ENCODE measurements at places on chromosomes 3 and 15. TPM values are rescaled to one million over a fixed set of nuclear protein-coding genes. Genes with fewer than 3 reads are reported as not detected.

The MOBP gene
- not detected for total RNA-seq

The POLR2M gene
- total RNA-seq = 544 TPM

The CCR5 gene
- not detected for total RNA-seq

The TMEM89 gene
- total RNA-seq = not detected

The PLA2G4D gene
- total RNA-seq = not detected

The SLC6A6 gene
- total RNA-seq = 116 TPM

The PRR20G gene
- total RNA-seq = not detected

The P2RY13 gene
- total RNA-seq = not detected

The C3orf22 gene
- not detected for total RNA-seq

The SAMMSON gene
- total RNA-seq = not detected

The LHFPL4 gene
- total RNA-seq = not detected

The CFAP92 gene
- not detected for total RNA-seq

The COL6A5 gene
- 0.89 TPM for total RNA-seq

The RAB11A gene
- 254 TPM for total RNA-seq

The ZMYND10 gene
- total RNA-seq = 3.9 TPM

The GLDN gene
- under 0.01 TPM for total RNA-seq

The ST6GAL1 gene
- 22.7 TPM for total RNA-seq

The SAMD7 gene
- not detected for total RNA-seq

The PLSCR5 gene
- not detected for total RNA-seq

The SH3GL3 gene
- 0.38 TPM for total RNA-seq

The CCK gene
- not detected for total RNA-seq

The LMAN1L gene
- total RNA-seq = not detected

The CAMK1 gene
- 27.4 TPM for total RNA-seq

The CELSR3 gene
- total RNA-seq = 3.8 TPM

The CHRNA5 gene
- 6.0 TPM for total RNA-seq

The UCN2 gene
- total RNA-seq = 9.9 TPM

The TGFBR2 gene
- total RNA-seq = 36.0 TPM
